ENCODE measurements at places on chromosomes 1 and 21.

DNA sequence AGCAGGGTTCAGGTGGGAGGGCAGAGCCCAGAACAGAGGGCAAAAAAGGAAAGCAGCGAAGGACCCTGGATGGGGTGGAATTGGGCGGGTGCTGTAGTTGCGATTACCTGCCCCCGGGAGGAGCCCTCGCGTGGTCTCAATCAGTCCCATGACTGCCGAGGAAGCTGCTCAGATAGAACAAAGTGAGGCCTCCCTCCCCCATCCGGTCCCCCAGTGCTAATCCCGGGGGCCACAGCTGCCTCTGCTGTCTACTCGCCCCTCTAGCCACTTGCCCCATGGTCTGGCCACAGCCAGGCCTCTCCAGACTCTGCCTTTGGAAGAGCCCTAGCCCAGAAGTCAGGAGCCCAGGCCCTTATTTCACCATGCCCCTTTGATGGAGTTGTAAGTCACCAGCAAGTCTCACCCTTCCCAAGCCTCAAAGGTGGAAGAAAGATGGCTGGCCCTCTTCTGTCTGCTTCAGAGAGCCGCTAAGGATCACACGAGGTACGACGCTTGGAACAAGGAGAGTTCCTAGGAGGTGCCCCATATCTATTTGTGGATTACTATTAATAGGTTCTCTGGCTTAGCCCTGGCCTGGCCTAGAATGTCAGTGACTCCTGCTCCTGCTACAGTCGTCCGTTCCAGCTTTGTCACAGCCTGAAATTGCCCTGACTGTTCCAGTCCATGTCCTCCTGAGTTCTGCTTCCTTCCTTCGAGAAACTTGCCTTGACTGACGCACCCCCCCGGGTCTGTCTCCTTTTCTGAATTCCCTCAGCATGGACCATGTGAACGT, 16.4 kb downstream of the ECHDC2 start:
- DNase-seq: no peak

DNA sequence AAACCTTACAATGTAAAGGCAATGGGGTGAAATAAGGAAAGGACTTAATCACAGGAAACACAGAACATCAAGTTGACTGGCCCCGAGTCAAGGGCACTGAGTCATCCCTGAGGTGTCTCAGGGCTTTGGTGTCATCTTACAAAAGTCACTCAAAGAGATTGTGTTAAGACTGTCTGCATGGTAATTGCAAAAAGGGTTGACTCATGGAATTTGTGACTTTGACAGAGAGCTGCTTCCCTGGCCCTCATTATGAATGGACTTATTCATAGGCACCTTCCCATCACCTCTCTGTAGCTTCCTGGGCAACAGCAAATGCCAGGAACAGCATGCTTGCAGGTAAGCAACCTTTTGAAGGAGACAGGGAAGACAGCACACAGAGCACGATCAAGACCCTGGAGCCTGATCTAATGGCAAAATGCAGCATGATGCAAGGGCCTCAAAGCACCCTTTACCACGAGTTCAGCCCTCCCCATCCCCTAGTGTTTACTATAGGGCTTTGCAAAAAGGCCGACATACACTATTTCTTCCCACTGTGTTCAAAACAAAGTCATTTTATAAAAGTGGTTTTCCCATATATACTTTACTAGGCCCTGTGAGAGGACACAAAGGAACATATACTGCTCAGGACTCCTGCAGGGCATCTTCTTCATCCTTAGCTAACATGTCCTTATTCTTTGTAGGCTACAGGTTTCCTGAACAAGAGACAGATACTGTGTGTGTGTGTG, 17.1 kb downstream of the ZP4 start:
- DNase-seq: no peak

GRCh38 chr1:29457496-29458368, 221.4 kb downstream of the PTPRU start:
- no peak for DNase-seq

GRCh38 chr1:112674986-112675727, 698 bp downstream of the MOV10 start:
- DNase-seq: peak; percentile 30

- DNase-seq: no peak
Measured at GRCh38 chr1:159012495-159012894, 2.8 kb downstream of the IFI16 start.

DNA sequence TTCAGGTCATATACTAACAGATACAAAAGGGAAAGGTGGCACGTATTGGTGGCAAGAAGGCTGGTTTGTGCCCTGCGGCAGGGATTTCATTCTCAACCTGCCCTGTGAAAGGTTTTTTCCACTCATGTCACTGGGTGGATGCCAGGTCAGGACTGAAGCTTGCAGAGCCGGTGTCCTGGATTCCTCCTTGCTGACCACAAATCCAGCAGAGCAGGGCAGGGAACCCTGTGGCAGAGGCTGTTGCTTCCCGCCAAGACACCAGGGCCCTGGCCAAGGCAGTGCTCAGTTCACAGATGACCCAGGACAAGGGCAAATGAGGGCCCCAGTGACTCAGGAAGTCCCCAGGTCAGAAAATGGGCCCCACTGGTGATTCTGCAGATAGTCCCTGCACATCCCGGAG, 16.4 kb downstream of the BSND start:
- no peak for DNase-seq

Data from NCI-H748 treated with DMSO at 0.1 percent for 48 hours (cell line).